ENCODE measurements at places on chromosomes 16 and 17.

GRCh38 chr16:29816694-29817441 is 916 bp downstream of the PAGR1 start:
- DNase-seq, result peak; percentile 61

- no peak for DNase-seq
These were observed 20.1 kb upstream of the CPHXL start for GRCh38 chr16:75746359-75746758.

DNA sequence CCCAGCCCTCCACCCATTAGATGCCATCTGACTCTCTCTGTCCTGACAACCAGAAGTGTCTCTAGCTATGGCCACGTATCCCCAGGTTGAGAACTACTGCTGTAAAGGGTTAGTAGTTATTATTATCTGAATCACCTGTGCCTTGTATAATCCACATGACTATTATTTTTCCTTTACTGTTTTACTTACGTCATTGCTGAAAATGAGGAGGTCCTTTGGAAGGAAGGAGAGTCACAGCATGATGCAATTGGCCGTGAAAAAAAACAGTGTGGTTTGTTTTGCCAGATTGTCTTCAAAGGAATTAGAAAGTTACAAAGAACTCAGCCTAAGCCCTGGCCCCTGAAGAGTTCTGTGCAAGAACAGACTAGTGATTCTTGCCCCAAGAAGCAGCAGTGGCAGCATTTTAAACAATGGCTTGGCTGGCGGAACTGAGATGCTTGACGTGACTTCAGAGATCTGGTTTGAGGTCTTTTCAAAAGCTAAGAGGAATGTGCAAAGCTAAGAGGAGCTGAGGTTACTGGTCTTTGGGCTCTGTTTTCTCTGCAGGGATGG is 413.3 kb upstream of the EEF2KMT start:
- no peak for DNase-seq

DNA sequence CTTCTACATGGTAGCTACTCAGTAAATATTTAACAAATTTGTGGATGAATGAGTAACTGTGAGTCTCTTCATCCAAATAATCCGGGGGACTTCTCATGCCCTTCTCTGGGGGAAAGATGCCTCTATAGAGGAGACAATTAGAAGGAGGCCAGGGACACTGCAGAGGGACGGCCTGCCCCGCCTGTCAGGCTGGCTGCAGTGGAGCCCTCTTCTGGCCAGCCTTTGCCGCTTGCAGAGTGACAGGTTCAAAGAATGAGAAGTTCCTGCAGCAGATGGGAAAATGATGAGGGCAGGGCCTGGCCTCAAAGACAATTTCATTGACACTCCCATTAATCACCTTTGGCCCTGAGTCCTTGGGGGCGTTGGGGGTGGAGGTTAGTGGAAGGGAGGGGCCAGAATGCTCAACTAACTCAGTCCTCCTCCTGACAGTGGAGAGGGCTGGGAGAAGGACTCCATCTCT is 339.0 kb downstream of the MAF start:
- no peak for DNase-seq

DNA sequence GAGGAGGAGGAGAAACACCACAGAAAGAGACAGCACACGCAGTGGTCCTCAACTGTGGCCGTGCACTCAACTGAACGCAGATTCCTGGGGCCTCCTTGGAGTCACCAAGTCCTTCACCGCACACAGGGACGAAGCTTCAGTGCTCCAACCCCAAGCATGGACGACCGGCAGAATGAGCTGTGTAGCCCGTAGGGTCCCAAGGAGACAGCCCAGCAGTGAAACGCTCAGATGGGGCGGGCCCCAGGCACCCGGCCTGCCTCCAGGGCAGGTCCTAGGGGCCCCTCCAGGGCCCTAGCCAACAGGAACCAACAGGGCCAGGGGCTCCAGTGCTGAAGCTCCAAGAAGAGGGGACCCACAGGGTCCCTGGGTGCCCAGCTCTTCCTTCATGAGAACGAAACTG is 13.2 kb downstream of the RAB40B start:
- DNase-seq, result no peak

GRCh38 chr17:31061678-31062077 is 33.1 kb upstream of the NF1 start:
- no peak for DNase-seq
